GM20000 (cell line): ENCODE measurements at places on chromosomes 3 and 15.

DNA sequence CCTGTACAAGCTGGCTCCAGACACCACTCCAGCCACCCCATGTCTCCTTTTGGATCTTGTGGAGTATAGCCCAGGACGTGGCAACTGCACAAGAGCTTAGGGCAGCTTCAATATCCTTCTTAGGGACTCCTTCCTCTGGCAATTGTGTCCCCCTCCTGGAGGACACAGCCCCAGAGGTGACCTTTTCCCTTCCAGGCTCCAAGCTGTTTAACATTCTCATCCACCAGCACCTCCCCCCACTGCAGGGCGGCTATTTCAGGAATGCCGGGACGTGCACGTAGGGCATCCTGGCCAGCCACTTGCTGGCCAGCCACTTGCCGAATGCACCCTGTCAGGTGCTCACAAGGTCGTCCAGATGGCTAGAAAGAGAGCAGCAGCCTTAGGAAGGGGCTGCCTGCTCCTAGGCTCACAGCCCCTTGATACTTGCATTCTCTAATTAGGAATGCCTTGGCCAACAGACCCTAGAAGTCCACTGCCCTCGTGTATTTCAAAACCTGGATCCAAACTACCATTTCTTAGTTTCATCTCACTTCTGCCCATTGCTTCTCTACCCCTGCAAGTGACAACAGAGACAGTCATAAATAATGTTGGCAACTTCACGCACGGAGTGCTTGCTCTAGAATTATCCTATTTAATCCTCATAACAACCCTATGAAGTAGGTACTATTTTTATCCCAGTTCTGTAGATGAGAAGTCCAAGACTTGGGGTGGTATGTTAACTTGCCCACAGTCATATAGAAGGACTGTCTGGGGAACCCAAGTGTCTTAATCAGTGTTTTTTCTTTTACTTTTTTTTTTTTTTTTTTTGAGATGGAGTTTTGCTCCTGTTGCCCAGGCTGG is 24.5 kb upstream of the IDH2 start:
- DNase-seq = no peak

GRCh38 chr3:54120657-54121413 is 1.5 kb upstream of the CACNA2D3 start:
- peak; percentile 58 for DNase-seq

GRCh38 chr15:40565333-40566238 is 744 bp upstream of the CCDC32 start:
- DNase-seq = no peak

- no peak for DNase-seq
These were observed 164.3 kb downstream of the LRRK1 start for GRCh38 chr15:101083336-101084045.

GRCh38 chr3:112013784-112014143 is 15.0 kb downstream of the TAGLN3 start:
- no peak for DNase-seq

DNA sequence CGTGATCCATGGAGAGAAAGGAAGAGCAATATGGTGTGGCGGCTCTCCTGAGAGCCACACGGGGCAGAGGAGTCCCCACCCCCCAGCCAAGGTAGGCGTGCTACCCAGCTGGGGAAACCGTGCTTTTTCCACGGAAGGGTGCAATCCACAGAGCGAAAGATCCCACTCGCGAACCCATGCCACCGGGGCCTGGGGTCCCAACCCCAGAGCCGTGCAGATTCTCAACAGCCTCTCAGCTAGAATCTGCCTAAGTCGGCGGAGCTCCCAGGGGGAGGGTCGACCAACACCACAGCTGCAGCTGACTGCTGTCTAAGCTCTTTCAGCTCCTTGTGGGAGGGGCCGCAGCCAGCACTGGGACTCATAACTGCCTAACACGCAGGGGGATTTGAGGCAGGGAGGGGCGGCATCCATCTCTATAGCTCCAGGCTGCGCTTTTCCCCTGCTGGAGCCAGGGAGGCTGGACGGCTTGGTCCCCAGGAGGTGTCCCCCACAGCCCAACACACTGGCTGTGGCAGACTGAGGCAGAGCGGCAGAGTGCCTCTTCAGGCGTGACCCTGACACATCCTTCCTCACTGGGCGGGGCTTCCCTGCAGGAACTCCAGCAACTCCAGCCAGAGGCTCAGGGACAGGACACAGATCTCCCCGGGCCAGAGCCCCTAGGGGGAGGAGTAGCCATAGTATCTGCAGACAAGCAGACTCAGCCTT is 107.6 kb upstream of the ZBTB20 start:
- no peak for DNase-seq

DNA sequence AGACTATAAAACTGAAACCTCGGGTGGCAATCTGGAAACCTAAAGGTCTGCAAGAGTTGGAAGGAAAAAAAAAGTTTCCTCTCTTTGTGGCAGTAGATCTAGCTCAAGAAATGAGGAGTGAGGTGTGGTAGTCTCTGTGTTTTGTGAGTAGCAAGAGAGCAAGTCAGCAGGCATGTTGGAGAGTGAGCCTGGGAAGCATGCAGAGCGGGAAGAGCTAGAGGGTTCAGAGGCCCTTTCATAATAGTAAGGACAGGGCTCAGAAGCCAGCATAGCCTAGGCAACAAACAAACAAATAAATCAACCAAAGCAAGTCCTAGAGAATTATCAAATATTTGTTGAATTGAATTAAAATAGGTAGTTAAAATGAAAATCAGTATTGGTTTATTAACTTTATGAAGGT is 189.7 kb upstream of the CBLB start:
- DNase-seq = no peak

- DNase-seq = no peak
These were observed 4.8 kb upstream of the AVEN start for GRCh38 chr15:34043813-34044212.

DNA sequence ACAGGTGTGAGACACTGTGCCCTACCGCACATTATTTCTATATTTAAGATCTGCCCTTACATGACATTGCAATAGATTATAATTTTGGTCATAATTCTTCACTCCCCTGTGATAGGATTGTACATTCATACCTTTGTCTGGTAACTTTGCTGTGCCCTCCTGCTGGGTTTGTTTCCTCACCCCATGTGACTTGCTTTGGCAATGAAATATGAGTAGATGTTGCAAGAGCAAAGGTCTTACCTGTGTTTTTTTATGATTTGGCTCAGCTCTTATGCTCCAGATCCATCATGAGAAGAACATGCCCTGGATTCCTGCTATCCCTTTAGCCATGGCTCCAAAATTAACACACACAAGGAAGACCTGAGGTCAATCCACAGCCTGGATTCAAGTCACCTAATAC is 137.7 kb upstream of the EOMES start:
- no peak for DNase-seq

DNA sequence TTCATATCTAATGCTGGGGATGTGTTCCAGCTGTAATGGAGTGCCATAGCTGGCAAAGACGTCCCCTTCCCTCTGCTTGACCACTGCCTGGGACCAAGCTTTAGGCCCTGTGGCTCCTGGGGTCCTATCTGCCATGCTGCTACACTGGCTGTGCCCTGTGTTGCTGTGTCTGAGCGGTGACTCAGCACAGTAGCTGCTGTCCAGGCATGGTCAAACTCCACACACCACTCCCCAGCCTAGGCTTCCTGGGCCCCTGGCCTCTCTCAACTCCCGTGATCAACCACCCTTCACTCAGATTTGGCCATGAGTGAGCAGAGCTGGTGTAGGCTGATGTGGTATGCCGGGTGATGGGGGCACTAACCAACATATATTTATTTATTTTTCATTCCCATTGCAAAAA is 27.0 kb downstream of the EPHB1 start:
- DNase-seq = no peak

GRCh38 chr3:22269831-22270230 is 518.8 kb upstream of the ZNF385D start:
- no peak for DNase-seq

DNA sequence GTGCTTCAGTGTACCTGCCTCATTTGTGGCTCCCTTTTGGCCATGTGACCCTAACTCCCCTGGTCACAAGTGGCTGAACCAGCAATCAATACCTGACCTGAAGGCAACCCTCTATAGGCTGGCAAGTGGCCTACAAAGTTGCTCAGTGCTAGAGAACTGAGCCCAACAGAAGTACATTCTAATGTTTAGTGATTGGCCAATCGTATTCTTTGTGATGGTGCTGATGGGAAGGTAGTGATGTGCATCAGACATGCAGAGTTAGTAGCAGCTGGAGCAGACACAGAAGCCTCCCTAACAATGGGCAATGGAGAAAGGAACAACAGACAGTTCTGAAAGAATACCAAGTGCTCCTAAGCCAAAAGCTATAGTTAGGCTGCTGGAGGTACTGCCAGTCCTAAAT is 10.4 kb upstream of the ATOSA start:
- no peak for DNase-seq

- DNase-seq = no peak
These were observed 13.0 kb upstream of the CADPS start for GRCh38 chr3:62888180-62888579.

DNA sequence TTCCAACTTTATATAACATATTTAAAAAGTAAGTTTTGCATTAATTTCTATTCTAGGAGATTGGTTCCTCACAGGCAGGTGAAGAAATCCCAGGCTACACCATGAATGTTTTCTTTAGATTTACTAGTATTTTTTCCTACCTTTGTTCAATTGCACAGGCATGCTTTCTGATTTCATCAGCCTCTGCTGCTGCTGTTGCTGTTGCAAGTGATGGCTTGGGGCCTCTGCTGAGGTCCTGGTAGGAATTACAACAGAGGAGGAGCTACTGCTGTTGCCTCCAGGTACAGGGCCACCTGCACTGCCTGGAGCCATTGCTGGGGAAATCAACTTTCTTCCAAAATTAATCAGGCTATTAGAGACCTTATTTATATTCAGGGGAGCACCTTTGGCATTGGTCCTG is 353.3 kb downstream of the PLCL2 start:
- no peak for DNase-seq

DNA sequence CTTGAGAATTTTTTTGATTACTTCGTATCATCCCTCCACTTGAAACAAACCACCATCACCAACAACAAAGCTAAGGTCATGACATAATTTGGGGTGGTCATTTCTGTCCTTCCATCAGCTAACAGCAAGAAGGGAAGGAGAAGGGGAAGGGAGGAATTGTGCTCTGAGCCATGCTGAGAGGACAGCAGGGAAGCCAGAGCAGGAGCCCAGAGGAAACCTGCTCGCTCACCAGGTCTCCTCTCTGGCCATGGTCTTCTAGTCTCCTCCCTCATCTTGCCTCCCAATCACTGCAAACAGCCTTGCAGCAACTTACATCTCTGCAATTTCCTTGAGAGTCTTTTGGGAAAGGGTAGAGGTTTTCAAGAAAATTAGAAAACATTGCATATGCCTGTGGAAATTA is 196.7 kb downstream of the SSR3 start:
- no peak for DNase-seq

DNA sequence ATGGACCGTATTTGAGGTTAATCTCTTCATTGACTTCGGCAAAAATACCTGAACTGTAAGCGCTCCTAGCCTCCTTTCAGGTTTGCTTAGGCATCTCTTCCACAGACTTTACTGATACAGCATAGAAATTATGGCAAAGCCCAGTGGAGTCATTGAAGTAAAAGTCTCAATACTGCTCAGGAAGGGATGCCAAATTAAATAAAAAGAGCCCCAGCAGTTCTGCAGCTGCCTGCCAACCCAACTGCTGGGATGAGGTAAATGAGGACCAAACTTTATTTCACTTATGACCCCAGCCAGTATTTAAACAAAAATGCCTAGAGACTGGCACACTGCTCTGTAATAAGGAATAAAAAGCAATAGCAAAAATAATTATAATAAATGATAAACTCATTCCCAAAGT is 65.4 kb downstream of the IQCH start:
- DNase-seq = no peak

DNA sequence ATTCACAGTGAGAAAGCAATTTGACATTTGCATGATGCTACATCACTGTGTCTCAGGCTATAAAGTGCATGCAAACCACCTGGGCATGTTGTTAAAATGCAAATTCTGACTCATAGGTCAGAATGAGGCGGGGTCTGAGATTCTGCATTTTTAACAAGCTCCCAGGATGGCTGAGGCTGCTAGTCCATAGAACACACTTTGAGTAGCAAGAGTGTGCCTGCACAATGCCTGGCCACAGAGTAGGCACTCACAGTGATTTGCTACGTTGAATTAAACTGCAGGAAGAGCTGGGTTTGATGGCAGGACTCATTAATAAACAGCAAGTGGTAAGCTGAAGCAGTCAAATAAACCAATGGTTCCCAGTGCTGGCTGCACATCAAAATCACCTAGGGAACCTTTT is 48.1 kb downstream of the NTRK3 start:
- no peak for DNase-seq

GRCh38 chr3:50792568-50792967 is 117.8 kb downstream of the DOCK3 start:
- DNase-seq = no peak

- no peak for DNase-seq
These were observed 9.6 kb downstream of the TRH start for GRCh38 chr3:129984125-129984524.

GRCh38 chr15:42608110-42608531 is 32.7 kb downstream of the STARD9 start:
- no peak for DNase-seq

GRCh38 chr15:63462088-63462487 is 42.3 kb upstream of the USP3 start:
- DNase-seq = no peak

DNA sequence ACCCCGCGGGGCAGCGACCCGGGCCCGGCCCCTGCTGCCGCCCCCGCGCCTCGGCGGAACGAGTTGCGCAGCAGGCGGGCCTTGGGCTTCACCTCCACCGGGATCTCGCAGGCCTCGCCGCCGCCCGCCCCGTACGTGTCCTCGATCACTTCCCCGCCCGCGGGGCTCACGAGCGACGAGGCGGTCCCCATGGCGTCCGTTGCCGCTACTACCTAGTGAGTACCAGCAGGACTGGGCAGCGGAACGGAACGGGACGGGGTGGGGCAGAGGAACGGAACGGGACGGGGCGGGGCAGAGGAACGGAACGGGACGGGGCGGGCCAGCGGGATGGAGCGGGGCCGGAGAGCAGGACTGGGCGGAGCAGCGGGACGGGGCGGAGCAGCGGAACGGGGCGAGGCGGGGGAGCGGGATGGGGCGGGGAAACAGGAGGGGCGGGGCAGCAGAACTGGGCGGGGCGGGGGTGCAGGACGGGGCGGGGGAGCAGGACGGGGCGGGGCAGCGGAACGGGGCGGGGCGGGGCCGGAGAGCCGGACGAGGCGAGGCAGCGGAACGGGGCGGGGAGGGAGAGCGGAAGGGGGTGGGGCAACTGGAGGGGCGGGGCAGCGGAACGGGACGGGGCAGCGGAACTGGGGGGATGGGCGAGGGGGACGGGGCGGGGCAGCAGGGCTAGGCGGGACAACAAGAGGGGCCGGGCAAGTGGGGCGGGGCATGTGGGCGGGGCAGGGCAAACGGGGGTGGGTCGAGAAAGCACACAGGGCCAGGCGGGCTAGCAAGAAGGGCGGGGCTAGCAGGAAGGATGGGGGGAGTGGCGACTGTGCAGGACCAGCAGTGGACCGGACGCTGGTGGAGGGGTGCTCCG is at the start of gene NPHP3:
NPHP3 (minus strand) TSS at position 245 of the 859 bp plus-strand sequence; CDS start at position 191, 54 bp downstream.
- peak; percentile 98 for DNase-seq

- no peak for DNase-seq
These were observed 328.6 kb downstream of the AGBL1 start for GRCh38 chr15:86408261-86408660.

GRCh38 chr15:57751177-57751800 is 44.8 kb downstream of the POLR2M start:
- peak; percentile 16 for DNase-seq

- no peak for DNase-seq
These were observed 854 bp upstream of the COL8A1 start for GRCh38 chr3:99637368-99638111.
